Coronary artery (tissue), 2 donors: ENCODE measurements at places on chromosomes 11 and 22.

DNA sequence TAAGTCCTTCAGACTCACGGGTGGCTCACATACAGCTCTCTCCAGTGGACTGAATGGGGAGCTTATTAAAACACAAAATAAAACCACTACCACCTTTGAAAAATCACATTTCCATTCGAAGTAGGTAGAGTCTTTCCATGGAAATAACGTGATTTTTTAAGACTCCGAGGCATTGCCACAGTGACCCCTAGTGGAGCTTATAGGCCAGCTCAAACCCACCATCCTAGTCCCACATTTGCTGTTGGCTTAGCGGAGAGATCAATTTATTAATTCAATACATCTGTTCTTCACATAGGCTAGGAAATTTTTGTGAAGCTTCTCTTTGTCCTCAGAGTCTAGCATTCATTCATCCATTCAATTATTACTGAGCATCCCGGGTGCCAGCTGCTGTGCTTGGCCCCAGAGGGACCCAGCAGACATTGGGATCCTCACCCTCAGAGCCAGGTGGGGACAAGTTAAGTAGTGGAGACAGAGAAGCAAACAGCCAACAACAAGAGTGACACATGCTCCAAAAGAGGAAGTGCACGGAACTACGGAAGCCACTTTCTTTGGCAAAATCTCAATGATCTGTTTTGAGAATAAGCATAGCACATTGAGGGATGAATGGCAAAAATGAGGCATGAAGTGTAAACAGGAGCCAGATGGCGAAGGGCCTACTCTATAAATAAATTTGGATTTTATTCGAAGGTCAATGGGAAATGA, 10.2 kb upstream of the P4HA3 start:
- DNase-seq: no peak

DNA sequence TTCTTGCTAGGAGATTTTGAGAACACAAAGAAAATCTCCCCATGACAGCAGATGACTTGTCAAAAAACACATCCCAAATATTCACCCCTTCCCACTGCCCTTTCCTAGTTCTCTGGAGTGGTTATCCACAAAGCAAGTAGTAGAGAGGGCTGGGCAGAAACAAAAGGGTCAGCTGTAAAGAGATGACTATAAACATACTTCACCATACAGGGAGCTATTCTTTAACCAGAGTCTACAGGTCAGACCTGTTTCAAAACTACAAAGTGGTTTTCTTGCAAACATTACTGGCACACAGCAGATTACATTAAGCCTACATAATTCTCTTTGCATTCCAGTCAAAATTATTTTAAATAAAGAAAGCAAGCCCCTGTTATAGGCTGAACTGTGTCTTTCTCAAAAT, 47.7 kb upstream of the NFRKB start:
- DNase-seq: no peak

- DNase-seq: no peak
These were observed 15.3 kb downstream of the MICAL2 start for GRCh38 chr11:12125609-12126149.

GRCh38 chr11:68191661-68192579, 21.2 kb downstream of the KMT5B start:
- DNase-seq: no peak

GRCh38 chr11:108703916-108704315, 39.0 kb downstream of the DDX10 start:
- no peak for DNase-seq

GRCh38 chr11:73191151-73191550, 26.9 kb upstream of the P2RY2 start:
- no peak for DNase-seq

DNA sequence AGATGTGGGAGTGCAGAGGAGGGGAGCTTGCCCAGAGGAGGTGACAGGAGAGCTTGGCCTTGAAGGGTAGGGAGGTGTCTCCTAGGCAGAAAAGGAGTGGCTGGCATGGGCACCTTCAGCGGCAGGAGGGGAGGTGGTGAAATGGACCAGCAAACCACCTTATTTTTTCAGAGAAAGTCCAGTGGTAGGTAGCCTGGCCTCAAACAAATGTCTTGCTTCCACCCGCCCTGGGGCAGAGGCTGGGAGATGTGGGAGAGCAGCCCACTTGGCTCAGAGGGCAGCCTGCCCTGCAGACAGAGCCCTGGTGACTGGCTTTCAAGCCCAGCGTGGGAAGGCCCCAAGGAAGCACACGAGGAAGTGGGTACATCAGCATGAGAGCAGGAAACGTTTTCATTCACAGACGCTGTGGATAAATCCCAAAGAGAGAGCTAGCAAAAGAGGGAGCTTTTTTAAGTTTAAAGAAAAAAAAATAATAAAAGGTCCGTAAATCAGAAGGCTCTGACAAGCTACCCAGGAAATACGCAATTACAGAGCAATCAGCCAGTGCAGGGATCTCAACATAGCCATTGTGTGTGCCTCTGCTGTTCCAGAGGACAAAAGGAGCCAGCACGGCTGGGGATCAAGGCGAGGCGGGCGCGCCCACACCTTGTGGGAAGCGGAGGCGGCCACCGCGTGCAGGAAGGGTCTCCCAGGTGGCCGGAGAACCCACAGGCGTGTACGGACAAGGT, 238.7 kb upstream of the PLET1 start:
- no peak for DNase-seq

DNA sequence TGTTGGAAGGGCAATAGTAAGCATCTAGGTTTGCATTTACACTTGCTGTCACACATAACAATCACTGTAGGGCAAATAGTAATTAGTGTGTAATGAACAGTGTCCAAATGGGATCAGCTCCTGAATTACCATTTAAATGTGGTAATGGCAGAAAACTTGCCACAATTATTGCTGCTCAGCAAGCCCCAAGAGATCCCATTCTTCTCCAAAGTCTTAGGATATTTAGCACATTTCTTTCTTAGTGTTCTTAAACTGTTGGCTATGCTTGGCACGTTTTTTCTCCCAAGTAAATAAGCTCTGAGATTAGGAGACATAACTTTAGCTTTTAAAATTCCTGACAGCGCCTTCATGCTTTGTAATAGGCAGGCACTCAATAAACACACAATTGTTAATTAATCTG, 1037.0 kb downstream of the DLG2 start:
- DNase-seq: no peak

GRCh38 chr22:48981371-48982061, 846.2 kb downstream of the BRD1 start:
- DNase-seq: no peak

GRCh38 chr11:100830274-100830673, 143.2 kb downstream of the ARHGAP42 start:
- no peak for DNase-seq

DNA sequence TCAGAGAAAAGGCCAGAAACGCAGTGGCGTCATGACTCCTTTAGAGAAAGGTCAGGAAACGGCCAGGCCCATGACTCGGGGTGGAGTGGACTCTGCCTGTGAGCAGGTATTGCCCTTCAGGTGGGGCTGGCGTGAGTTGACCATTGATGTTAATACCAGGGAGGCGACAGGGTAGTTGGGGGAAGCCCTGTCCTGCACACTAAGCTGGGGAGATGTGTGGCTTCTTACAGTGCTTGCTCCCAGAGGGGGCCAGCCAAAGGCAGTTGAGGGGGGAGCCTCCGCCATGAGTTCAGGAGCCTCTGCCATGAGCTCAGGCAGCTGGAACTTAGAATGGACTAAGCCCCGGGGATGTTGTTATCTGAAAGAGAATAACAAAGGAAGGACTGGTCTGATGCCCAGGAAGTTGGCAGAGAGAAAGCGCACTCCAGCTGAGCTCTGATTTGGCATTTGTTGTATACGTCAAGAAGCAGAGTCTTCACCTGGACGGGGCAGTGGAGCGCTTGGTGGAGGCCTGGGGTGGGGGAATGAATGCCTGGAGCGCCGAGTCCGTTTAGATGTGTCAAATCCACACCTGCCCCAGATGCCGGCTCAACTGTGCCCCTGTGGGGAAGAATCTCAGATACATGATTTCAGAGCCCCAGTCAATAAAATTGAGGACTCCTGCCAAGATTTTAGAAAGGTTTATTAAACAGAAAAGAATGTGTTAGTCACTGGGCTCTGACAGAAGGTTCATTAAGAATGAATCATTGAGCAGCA, 222.5 kb downstream of the TBC1D22A start:
- no peak for DNase-seq

- no peak for DNase-seq
These were observed 76.1 kb downstream of the SOX6 start for GRCh38 chr11:16280256-16280682.

GRCh38 chr11:69114362-69114761, 41.4 kb upstream of the SMIM38 start:
- no peak for DNase-seq

GRCh38 chr22:49422701-49423100, 405.0 kb downstream of the BRD1 start:
- no peak for DNase-seq
